ENCODE measurements at places on chromosomes 6 and 20. TPM values are rescaled to one million over a fixed set of nuclear protein-coding genes. Genes with fewer than 3 reads are reported as not detected.

ABHD16B gene
- not detected for polyA plus RNA-seq

OTOR gene
- not detected for polyA plus RNA-seq

CRYBG1 gene
- polyA plus RNA-seq: 10.2 TPM

SSTR4 gene
- not detected for polyA plus RNA-seq

MAN1A1 gene
- polyA plus RNA-seq: 10.2 TPM

HSF2 gene
- 6.0 TPM for polyA plus RNA-seq

NT5E gene
- polyA plus RNA-seq: 4.6 TPM

LKAAEAR1 gene
- polyA plus RNA-seq: 0.19 TPM

MUC22 gene
- polyA plus RNA-seq: not detected

SLC18B1 gene
- polyA plus RNA-seq: 3.0 TPM

HLA-DQA2 gene
- not detected for polyA plus RNA-seq

FILIP1 gene
- polyA plus RNA-seq: 0.46 TPM

ZC2HC1B gene
- polyA plus RNA-seq: not detected

HSPA12B gene
- polyA plus RNA-seq: 7.8 TPM

ARFRP1 gene
- 70.2 TPM for polyA plus RNA-seq

Measured in sigmoid colon (tissue), 7 donors.